RKO (cell line): ENCODE measurements at places on chromosomes 2 and 18.

DNA sequence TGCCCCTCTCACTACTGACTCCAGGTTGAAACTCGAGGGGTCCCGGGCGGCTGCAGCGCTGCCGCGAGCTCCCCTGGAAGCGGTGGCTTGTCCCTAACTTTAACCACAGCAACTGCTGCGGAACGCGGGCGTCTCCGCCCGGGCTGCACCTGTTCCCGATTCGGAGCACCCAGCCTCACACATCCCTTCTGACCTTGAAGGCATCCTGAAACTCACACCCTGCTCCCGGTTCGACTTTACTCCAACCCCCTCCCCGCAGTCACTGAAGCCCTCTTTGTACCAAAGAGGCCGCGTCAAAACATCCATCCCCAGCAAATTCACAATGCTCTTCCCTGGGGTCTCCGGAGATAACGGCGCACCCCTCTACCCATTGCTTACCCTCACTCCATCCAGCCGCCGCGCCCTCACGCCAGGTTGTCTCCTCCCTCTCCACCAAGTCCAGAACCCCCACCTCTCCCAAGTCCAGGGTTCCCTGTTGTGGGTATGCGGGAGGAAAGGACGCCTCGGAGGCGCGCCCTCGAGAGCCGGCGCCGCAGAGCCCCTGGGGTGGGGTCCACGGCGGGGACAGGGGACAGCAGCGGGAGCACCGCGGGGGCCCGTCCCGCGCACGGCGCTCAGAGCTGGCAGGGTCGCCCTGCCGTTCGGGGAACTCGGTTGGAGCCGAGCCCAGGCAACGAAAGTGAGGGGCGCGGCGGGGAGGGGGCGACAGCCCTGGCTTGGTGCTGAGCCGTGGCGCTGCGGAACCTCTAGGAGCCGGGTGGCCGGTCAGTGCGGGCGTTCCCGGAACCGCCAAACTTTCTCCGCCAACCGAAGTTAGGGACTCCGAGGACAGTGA is 934 bp downstream of the MYO5B start:
- DNase-seq: no peak

DNA sequence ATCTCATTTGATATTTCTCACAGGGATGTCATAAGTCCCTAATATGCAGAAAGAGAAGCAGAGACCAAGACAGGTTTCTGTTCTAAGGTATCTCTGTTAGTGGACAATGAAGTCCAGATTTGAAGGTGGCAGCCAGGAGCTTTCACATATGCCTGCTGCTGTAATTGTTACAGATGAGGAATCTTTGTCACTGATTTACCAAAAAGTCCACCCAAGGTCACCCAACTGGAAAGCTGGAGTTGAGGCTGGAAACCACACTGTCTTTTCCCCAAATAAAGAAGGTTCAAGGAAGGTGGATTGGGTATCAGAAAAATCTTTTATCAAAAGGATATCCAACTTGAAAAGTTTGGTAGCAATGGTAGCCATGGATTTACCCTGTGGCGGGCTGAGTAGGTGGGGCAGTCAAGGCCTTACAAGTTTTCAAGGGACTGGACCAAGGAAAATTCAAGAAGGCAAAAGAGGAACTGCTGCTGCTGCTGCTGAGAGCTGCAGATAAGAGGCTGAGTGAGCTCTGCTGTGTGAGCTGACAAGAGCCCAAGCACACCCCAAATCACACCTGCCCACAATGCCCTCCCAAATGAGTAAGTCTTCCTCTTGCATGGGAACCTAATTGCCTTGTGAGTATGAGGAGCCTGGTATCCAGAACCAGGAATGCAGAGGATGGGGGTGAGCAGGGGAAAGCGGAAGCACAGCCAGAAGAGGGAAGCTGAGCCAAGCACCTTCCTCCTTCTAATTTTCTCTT is 241.2 kb downstream of the ANAPC1 start:
- no peak for DNase-seq

GRCh38 chr18:43744960-43745745 is 467.9 kb upstream of the SYT4 start:
- no peak for DNase-seq

- DNase-seq: no peak
Measured at GRCh38 chr18:8252371-8252770, 356.9 kb upstream of the RAB12 start.

DNA sequence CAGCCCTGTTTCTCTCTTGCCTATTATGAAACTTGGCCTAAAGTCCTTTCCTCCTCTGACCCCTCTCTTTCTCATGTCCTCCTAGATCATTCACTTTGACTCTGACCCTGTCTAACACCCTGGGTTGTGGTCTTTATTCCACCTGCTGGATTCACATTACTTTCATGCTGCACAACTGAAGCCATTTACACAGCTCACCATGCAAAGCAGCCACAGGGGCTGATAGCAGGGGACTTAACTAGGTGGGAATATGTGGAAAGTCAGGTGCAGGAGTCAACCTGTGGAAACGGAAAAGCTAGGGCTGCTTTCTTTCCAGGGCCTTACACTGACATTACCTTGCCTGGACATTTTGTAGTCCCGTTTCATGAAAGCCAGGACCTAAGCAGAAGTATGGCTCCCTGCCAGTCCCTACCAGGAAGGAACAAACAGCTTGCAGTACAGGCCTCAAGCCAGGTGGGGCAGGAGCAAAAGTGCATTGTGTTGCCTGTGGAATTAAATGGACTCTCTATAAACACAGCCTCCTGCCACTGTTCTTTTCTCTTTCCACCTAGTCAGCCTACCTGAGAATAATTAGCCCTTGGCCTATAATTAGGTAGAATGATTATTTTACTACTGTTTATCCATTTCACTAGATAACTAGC is 11.8 kb downstream of the MAPRE3 start:
- peak; percentile 47 for DNase-seq

DNA sequence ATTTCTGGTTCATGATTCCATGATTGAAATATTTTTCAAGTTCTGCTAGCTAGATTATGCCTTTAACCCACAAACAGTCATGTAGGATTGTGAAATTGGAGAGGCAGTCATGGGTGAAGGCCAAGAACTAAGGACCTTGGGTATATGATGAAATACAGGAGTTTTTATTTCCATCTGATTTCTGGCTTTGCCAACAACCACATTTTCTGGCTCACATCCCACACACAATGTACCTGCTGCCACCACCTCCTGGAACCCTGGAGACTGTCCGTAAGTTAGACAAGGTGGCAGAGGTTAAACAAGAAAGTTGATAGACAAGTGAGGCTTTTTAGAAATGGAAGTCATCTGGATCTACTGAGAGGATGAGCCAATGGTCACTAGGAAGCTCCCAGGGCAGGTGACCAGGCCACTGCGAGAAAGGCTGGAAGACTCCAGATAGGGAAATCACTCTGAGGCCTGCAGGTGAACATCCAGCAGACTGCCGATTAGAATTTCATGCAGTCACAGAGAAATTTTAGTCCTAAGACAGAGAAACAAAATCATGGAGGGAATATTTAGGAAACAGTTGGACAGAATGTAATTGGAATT is 402.0 kb downstream of the ALK start:
- no peak for DNase-seq

DNA sequence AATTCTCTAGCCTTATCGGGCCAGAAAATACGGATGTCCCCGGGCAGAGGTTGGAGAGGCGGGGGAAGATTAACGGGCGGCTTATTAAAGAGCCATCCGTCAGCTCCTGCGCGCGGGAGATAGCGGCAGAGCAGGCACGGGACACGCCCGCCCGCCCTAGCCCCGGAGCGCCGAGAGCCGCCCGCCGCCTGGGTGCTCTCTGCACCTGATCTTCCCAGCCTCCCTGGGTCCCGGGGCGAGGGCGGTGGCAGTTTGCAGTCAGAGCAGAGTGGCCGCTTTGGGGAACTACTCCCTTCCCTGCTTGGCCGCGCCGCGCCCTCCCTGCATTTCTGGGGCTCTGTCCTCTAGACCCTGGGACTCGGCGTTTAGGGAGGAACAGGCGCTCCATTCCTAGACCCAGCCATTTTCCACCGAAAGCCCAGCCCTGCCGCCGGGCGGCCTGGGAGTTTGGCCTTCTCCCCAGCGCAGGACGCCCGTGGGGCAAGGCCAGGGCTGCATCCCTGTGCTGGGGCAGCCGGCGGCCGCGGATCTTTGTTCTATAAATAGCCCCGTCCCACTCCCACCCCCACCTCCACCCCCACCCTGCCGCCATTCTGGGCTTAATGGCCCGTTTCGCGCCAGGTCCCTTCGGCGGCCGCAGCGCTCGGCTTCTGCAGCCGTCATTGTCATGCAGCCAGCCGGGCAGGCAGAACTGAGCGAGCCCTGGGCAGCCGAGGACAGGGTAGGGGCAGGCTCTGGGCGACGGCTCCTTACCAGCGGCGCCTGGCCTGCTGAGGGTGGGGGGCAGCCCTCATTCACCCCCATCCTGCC is 6.6 kb downstream of the GAD1 start:
- no peak for DNase-seq

DNA sequence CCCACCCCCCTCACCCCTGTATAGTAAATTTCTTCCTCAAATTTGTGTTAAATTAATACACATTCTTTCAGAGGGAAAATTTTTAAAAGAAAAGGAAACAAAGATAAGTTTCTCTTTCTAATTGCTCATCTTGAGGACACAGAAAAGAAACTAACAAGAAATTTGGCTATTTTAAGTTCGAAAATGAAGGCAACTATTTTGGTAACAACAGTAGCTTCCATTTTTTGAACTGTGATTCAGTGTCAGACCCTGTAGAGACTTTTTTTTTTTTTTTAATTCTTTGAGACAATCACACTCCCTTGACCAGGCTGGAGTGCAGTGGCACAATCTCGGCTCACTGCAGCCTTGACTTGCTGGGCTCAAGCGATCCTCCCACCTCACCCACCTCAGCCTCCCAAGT is 194.9 kb downstream of the SS18 start:
- no peak for DNase-seq

GRCh38 chr18:79506191-79507075 is 110.7 kb downstream of the NFATC1 start:
- no peak for DNase-seq

DNA sequence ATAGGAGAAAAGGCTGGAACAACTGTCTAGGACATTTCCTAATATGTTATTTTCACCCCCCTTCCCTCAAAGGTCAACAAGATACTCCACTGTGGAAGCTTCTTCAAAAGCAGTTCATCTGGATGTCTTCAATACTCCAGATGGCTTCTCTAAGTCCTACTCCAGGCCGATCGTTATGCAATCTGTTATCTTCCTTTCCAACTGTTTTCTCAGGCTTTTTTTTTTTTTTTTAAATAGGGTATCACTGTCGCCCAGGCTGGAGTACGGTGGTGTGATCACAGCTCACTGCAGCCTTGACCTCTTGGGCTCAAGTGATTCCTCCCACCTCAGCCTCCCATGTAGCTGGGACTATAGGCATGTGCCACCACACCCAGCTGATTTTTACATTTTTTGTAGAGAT is 26.3 kb downstream of the ATP8B1 start:
- no peak for DNase-seq

DNA sequence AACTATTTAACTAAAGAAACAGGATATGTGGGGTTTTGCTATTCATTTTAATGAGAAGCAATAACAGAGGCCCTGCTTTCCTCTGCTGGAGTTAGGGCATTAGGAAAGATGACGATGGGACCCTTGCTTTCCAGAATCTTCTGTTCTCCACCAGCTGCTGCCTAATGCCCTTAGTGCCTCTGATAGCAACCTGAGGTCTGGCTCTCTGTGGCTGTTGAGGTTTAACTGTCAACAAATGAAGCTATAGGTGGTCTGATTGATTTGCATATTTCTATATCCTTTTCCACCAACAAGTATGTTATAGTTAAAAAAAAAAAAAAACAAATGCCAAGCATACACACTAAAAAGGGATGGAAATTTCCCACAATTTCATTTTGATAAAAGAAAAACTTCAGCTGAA is 115.1 kb upstream of the NCK2 start:
- DNase-seq: no peak

- DNase-seq: peak; percentile 67
Measured at GRCh38 chr18:11518788-11519685, 90.4 kb upstream of the SLC35G4 start.

GRCh38 chr2:187890690-187891089 is 336.5 kb upstream of the TFPI start:
- DNase-seq: no peak

DNA sequence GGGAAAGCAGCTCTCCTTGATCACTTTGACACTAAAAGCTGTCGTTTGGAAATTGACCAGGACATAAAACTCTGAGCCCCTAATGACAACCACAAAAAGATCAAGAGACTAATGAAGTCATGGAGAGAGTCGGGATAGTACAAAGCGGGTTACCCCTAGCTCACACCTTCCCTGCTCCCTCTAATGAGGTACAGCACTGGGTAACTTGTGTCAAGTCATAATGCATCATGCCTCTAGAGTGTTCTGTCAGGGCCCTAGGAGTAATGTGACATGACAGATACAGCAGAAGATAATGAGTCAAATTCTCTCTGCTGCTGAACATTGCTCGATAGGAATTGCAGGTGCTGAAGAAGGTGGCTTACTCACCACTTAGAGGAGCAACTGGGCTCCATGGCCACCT is 130.7 kb downstream of the AQP4 start:
- DNase-seq: no peak

DNA sequence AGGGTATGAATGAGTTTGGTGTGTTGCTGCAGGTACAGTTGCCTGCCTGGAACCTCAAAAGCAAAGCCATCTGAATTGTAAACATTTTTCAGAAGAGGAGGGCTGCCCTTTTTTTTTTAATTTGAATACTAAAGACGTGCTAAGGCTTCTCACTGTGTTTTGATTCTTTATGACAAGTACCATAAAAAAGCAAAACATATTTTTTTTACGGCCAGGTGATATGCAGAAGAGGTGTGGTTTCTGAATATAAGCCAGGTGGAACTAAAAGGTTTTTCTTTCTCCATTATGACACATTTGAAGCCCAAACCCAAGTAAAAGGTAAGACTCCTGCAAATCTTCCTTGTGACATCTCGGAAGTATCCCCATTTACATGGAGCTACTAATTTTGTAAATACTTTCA is 246.3 kb downstream of the IRS1 start:
- no peak for DNase-seq

DNA sequence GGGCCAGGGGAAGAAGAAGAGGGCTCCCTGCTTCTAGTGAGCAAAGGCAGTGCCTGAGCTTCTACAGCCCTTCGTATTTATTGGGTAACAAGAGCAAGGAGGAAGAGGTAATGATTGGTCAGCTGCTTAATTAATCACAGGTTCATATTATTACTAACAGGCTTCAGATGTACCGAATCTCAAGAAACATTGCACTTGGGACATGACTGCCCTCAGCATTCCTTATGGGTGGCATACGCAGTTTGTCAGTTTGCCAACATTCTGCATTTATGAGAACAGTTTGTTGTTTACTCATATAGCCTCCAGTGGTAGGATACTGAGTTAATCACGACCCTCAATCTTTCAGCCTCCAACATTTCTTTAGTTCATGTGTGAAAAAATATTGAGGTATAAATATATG is 84.5 kb downstream of the HIBCH start:
- peak; percentile 9 for DNase-seq

GRCh38 chr2:73297151-73297559 is 3.8 kb upstream of the EGR4 start:
- no peak for DNase-seq

DNA sequence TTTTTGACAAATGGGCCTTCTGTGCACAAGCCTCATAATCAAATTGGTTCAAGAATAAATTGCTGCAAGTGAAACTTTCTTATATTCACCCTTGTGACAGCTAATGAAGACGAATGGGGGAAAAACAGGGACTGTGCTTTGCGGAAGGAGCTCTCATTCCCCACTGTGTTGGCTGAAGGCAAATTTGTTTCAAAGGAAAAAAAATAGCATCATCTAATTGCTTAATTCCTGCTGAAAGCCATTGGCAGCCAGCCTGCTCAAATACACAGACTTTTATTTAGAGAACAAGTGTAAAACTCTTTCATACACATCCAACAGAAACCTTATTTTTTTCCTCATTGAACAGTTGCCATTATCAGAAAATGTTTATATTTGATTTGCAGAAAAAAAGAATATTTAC is 172.3 kb downstream of the ARL6IP6 start:
- DNase-seq: no peak

GRCh38 chr2:238761868-238762267 is 86.0 kb upstream of the TWIST2 start:
- DNase-seq: peak; percentile 34
